ENCODE measurements at places on chromosomes 7 and 10. TPM values are rescaled to one million over a fixed set of nuclear protein-coding genes. Genes with fewer than 3 reads are reported as not detected.

Gene MEST
- 140 TPM for total RNA-seq

Gene VCL
- 20.7 TPM for total RNA-seq

Gene TMEM270
- not detected for total RNA-seq

Gene IRF5
- total RNA-seq, result 6.1 TPM

Measured in dorsolateral prefrontal cortex (tissue), 122 donors.